ENCODE measurements at places on chromosomes 1 and 21. TPM values are rescaled to one million over a fixed set of nuclear protein-coding genes. Genes with fewer than 3 reads are reported as not detected.
A peak's percentile ranks its signal among the peaks of the same experiment; 100 is the strongest.

Gene ADAMTS1
- total RNA-seq, result 672 TPM

Gene AMY1B
- total RNA-seq, result not detected

GRCh38 chr21:41957991-41958766, 4.4 kb upstream of the C2CD2 start:
- DNase-seq, result no peak

GRCh38 chr1:183635099-183635605, 431 bp downstream of the ARPC5 start:
- peak; percentile 73 for DNase-seq

All from ascending aorta (tissue), 2 donors.